ENCODE measurements at places on chromosomes 7 and 10.
A peak's percentile ranks its signal among the peaks of the same experiment; 100 is the strongest.

DNA sequence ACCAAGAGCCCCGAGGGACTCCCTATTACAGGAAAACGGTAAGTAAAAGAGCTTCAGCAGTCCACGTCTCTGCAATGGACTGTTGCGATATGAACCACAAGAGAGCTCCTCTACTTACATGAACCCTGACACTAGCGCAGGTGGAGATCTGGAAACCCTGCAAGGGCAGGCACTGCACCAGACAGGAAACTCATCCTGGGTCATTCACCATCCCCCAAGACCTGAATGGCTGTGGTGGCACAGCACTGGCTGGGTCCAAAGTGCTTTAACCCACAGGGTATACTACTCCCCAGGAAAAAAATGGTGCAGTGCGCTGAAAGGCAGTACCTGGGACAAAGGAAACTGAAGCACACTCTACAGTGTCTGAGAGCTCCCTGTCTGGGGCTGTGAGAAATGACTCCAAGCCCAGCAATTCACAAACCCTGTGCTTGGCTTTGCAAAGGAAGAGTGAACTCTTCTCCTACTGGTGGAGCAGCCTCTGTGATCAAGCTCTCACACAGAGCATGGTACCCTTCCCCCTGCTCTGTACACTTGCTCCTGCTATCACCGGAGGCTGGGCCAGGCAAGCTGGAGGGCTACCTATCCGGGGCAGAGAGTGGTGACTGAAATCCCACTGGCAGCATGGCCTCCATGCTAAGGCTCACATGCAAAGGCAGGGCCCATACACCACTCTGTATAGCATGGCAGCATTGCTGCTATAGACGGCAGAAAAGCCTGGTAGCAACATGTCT, 44.9 kb downstream of the HIBADH start:
- DNase-seq = no peak

- peak; percentile 9 for DNase-seq
These were observed 125.7 kb downstream of the RGS10 start for GRCh38 chr10:119416855-119417254.

DNA sequence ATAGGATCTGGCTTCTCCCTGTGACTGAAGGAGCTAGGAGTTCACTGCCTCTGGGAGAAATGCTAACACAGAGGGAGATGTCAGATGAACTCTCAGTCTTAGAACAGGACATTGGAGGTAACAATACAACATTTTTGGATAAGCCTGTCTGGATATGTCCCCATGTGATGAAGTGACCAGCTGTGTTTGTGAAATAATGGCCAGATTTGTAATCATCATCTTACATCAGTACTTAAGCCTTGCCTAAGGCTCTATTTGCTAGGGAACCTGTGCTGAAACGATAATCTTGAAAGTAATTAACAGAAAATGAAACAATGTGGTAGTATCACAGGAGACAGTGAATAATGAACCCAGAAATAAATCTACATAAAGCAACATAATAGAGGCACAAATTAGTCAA, 56.2 kb downstream of the CRPPA start:
- DNase-seq = no peak

DNA sequence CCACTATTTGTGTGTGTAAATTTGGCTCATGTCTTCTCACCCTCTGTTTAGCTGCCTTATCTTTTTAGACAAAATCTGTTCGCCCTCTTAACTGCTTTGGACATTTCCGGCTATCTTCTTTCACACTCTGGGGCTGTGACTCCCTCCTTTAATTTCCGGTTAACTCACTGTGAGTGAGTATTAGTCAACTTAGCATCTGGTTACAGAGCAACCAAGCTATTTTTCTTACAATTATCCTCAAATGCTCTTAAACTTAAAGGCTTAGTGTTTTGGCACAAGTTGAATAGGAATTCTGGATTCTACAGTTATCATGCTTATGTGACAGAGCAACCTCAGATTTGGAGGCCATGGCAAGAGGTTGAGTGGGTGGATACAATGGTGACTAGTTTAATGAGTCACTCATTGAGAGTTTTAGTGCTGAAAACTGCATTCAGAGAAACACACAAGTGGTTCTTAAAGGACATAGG, 177.6 kb upstream of the SEMA3A start:
- no peak for DNase-seq

DNA sequence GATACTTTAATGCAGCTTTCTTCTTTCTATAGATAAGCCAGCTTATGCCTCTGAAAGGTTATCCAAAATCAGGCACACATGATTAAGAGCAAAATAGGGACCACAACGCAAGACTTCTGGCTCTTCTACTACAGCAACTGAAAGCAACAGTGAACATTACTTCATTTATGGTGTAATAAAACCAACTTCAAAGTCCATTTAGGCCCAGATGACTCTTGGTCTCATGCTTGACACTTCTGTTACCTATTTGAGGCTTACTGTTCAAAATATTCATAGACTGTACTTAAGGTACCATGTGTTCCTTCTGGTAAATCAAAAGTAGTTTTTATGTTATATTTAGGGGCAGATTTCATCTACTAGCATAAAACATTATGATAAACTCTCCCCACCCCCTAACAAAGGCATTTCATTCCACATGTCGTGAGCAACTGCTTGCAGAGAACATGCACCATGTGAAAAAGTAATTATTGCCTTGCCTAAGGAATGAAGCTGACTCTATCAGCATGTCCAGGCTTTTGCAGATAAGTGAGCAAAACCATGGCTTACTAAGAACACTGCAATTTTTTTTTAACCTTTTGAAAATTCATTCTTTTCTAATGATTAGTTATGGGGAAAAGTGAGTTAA, 154.9 kb upstream of the ITGB1 start:
- no peak for DNase-seq

- no peak for DNase-seq
These were observed 31.4 kb downstream of the FEZF1 start for GRCh38 chr7:122273117-122273516.
